H54 (cell line): ENCODE measurements at places on chromosomes 3 and 15.

- no peak for DNase-seq
Observed at GRCh38 chr15:41774882-41775417, 666 bp downstream of the MAPKBP1 start.

DNA sequence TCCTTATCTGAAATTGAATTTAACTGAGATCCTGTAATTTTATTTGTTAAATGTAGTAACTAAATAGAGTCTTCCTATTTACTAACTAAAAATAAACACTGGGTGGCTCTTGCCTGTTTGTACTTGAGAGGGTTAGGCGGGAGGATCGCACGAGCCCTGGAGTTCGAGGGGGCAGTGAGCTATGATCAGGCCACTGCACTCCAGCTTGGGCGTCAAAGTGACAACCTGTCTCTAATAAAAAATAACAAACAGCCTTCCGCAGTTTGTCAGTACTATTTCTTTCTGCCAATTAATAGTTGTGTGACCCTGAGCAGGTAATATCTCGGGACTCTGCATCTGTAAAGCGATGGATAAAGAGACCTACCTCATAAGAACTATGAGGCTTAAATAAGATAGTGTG is 768 bp upstream of the PDE12 start:
- no peak for DNase-seq

DNA sequence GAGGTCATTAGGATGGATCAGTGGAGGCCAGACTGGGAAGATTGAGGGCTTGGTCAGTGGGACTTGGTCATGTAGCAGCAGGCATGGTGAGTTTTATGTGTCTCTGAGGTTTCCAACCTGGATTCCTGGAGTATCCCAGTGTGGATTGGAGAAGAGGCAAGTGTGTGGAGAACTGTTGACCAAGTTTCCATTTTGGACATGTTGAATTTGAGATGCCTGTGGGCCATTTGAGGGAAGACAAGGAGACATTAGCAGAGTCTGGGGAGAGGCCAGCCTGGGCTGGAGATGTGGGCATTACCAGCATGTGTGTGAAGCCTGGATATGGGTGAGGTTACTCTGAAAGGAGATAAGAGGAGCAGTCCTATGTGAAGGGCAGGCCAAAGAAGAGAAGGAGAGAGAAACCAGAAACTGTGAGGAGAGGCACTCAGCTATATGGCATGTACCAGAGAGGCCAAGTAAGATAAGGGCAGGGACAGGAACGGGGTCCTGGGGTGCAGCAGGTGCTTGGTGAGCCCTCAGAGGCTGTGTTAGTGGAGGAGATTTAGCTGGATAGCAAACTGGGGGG is 4.3 kb downstream of the SLC25A38 start:
- no peak for DNase-seq

DNA sequence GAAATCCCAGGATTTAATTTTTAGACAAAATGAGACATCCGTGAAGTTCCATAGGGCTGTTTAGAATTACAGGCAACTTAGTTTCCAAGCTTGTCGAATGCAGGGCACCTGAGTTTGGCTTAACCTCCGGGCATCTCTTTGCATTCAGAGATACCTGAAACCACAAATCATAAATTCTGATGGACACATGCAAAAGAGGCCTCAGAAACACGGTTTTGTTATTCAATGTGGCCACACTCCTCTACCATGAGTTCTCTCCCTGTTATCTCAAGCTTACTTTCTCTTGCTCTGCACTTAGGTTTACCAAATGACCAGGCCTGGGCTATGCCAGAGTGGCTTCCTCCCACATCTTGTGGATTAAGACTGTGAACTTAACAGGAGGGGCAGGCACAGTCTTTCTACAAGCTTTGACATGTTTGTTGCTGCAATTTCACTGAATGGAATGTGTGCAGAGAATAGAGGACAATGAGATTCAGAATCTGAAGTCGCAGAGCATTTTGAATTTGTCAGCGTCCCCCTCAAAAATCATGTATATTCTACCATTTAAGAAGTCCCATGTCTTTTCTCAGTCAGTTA is 137.7 kb downstream of the TPRG1 start:
- no peak for DNase-seq

DNA sequence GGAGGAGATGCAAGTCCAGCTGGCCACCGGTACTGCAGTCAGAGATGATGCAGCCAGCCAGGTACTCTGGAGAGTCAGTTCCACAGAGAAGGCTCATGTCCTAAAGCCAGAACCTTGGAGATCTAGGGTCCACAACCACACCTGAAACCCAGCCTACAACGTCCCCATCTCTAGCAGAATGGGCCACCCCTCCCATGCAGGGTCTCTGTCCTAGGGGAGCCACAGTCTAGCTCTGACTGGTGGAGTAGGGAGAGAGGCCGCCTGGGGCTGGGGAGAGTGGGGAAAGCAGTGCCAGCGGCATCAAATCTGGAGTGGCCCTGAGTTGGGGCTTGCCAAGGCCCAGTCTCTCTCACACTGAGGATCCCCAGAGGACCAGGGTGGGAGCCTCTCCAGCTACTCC is 43.5 kb downstream of the PTH1R start:
- no peak for DNase-seq

- no peak for DNase-seq
Observed at GRCh38 chr3:115857518-115858136, 234.3 kb downstream of the GAP43 start.

DNA sequence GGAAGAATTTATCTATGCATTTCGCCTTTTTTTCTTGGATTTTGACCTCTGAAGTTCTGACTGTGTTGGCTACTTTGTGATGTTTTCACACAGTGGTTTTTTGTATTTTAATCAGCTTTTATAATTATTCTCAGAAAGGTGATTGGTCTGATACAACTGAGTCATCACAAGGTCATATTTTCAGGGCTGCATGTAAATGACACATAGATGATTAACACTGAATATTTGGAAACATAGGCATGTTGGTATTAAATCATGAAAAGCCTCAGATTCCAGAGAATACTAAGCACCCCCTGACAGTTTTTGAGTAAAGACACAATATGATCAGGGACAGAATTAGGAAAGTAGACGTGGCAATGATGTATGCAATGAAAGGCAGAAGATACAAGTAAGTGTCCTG is 175.5 kb upstream of the SLCO3A1 start:
- DNase-seq, result no peak

- no peak for DNase-seq
Observed at GRCh38 chr15:38010395-38010794, 76.0 kb downstream of the TMCO5A start.

DNA sequence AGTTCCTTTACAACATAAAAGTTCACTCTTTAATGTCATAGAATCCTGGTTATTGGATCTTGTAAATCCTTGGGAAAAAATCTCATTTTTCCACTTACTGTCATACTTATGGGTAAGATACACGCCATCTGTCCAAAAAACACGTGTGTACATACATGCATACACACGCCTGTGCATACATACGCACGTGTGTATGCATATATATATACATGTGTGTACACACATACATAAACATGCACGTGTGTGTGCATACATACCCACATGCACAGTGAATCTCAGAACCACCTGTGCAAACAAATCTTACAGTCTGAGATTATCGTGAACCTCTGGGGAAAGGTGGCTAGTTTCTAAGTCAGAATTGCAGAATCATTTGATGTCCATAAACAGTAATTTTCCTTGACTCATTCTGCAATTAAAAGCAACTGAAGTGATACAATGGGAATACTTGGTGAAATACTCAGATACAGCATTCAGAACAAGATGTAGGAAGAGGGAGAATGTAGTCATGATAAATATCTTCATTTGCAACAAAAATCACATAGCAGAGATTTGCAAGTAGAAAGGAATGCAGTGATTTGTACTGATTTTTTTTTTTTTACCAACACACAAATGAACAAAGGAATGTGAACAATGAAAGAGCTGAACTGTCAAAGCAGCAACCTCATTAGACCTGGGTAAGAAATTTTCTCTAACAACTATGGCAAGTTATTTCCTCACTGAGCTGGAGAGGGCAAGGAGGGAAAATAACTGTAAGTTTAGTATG is 160.6 kb upstream of the POU1F1 start:
- no peak for DNase-seq

GRCh38 chr3:51657234-51657633 is 13.8 kb upstream of the TEX264 start:
- no peak for DNase-seq

DNA sequence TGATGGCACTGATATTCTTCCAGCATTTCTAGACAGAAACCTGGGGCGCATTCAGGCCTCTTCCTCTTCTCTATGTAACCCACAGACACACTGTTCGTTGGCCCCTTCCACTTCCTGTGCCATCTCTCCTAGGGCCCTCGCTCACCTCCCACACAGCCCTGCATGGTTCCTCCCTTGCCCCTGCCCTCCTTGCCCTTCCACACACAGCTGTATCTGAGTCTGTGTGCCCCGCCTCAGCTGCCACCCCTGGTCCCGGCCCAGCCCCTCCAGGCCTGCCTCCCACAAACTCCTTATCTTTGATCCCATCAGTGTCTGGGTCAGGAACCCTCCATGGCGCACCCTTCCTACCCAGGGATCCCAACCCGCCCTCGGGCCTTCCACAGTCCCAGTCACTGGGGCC is 37.9 kb downstream of the RAB6B start:
- no peak for DNase-seq
